Upper lobe of left lung (tissue), 6 donors: ENCODE measurements at places on chromosomes 2 and 18. TPM values are rescaled to one million over a fixed set of nuclear protein-coding genes. Genes with fewer than 3 reads are reported as not detected.

- no peak overlapping the region for H3K4me3 ChIP-seq
- H3K36me3 ChIP-seq = no peaks in the 10 kb centered on the region
- no peak overlapping the region for H3K27ac ChIP-seq
- H3K27me3 ChIP-seq = no peaks in the 10 kb centered on the region
- no peak for DNase-seq
Measured at GRCh38 chr18:77547757-77548156, 298.1 kb downstream of the GALR1 start.

DNA sequence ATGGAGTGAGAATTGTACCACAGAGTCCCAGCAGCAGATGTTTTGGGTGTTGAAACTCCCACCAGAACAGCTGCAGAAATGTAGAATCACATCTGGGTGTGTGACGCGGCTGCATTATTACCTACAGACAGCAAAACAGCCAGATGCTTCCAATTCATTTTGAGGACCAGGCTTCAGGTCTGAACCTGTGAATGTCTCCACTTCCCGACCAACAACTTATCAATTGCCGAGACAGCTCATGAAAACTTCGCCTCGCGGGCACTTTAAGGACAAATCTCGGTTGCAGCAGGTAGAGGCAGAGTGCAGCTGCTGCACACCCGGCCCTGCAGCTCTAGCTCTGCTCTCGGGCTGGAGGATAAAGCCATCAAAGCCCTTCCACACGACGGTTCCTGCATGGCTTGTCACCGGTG lies 202.0 kb downstream of the HRH4 start:
- peaks cover 6% of the 10 kb centered on the region for H3K4me1 ChIP-seq
- no peak overlapping the region for H3K27ac ChIP-seq
- H3K36me3 ChIP-seq = no peaks in the 10 kb centered on the region
- DNase-seq = peak; percentile 8
- H3K4me3 ChIP-seq = no peak overlapping the region
- no peaks in the 10 kb centered on the region for H3K27me3 ChIP-seq

- no peak overlapping the region for H3K27ac ChIP-seq
- peaks cover 22% of the 10 kb centered on the region for H3K4me1 ChIP-seq
- peaks cover 42% of the 10 kb centered on the region for H3K27me3 ChIP-seq
- DNase-seq = peak; percentile 83
Measured at GRCh38 chr2:70888923-70889715, 46.6 kb upstream of the ATP6V1B1 start.

DNA sequence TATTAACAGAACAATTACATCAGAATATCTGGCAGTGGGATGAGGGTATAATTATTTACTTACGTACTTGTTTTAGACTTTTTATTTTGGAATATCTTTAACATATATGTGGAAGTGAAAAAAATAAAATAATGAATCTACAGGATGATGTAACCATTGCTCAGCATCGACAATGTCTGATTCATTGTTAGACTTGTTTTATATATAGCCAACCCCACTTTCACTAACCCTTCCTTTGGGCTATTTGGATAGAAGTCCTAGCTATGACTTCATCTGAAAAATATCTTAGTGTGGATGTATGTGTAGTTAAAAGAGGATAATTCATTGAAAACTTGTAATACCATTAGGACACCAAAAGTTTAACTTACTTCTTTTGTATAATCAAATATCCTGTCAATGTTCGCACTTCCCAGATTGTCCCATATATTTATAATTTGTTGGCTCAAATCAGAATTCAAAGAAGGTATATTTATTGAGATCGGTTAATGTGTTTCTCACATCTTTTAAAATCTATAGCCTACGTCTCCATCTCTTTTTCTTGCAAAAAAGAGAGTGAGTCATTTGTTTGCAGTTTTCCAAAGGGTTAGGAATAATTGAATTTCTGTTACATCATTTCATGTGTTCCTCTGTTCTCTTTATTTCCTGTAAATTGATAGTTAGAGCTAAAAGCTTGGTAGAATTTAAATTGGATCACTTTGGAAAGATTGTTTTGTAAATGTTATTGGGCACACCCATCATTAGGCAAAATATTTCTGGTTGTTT lies 506.1 kb upstream of the FAM98A start:
- no peak overlapping the region for H3K27ac ChIP-seq
- H3K36me3 ChIP-seq = no peaks in the 10 kb centered on the region
- H3K27me3 ChIP-seq = no peaks in the 10 kb centered on the region
- DNase-seq = no peak

- H3K4me3 ChIP-seq = no peak overlapping the region
- H3K27me3 ChIP-seq = no peaks in the 10 kb centered on the region
- DNase-seq = no peak
- H3K4me1 ChIP-seq = peaks cover 4% of the 10 kb centered on the region
Measured at GRCh38 chr2:233012301-233012971, 620 bp downstream of the NGEF start.

DNA sequence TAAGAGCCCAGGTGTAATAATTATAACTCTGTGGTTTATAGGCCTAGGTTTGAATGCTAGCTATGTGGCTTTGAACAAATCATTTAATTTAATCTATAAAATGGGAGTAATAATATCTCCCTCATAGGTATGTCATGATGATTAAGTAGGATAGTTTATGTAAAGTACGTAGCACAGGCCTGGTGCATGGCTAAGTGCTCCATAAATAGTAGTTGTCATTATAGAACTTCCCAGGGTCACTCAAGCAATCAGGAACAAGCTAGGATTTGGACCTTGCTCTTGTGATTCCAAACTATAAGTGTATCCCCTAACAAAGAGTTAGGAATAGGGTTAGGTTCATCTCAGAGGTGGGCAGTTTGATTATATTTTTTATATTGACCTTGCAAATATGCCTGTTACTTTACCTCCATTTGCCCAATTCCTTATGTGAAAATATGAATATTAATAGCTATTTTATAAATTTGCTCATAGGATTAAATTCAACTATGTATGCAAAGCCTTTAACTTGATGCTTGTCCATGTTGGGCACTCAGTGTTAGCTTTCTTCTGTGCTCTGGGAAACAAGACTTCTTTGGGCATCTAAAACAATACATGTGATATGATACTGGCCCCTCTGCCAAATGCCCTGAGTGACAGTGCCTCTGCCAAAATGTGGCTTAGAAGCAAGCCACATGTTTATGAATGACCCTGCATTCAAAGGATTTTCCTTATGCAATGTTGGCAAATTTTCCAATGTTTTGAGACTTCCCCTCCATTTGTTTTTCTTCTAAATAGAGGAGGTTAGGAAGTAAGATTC lies 353.6 kb downstream of the KIAA1328 start:
- DNase-seq = no peak
- no peaks in the 10 kb centered on the region for H3K27me3 ChIP-seq
- H3K4me3 ChIP-seq = no peak overlapping the region
- H3K4me1 ChIP-seq = no peaks in the 10 kb centered on the region
- H3K27ac ChIP-seq = no peak overlapping the region
- H3K36me3 ChIP-seq = no peaks in the 10 kb centered on the region

- H3K27ac ChIP-seq = peak overlapping the region; percentile 93
- DNase-seq = no peak
- H3K36me3 ChIP-seq = peaks cover 45% of the 10 kb centered on the region
- H3K4me1 ChIP-seq = peaks cover 44% of the 10 kb centered on the region
Measured at GRCh38 chr2:112646791-112647689, 1.3 kb downstream of the SLC20A1 start.

DNA sequence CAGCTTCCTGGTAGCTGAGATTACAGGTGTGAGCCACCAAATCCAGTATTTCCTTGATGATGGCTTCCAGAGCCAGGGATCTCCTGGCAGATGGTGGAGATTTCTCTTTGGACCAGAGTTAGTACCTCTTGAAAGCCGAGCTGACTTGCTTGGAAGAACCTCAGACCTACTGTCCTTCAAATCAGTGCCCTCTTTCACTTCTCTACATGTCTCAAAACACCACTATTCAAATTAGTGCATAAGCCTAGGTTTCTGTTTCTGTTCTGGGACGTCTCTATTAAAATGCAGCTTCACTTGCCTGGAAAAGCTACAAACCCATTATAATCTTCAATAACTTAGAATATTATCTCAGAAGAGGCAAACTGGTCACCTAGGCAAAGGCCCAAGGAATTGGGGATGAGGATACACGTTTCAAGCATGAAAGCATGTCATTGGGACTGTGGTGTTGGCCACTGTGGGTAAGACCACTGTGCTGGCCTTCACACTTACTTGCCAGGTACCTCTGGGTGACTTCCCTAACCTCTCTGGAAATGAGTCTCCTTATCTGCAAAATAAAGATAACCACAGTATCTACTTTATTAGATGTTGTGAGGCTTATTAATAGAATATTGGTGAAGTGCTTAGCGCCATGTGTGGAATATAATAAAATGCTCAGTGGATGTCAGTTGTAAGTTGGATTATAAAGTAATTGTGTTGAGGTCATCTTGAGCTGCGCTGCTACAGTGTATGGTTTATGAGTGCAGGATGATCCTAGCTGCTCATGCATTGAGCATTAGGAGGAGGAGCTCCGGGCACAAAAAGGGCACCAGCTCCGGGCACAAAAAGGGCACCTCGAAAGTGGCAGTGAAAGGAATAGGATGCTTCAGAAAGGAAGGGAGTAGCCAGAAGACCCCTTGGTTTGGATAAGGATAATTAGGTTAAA lies 84.5 kb downstream of the DOCK10 start:
- no peak overlapping the region for H3K4me3 ChIP-seq
- DNase-seq = no peak
- no peak overlapping the region for H3K27ac ChIP-seq
- no peaks in the 10 kb centered on the region for H3K36me3 ChIP-seq

- H3K27me3 ChIP-seq = no peaks in the 10 kb centered on the region
- peaks cover 17% of the 10 kb centered on the region for H3K4me1 ChIP-seq
- no peak for DNase-seq
Measured at GRCh38 chr18:7945882-7946281, 378.8 kb downstream of the PTPRM start.

DNA sequence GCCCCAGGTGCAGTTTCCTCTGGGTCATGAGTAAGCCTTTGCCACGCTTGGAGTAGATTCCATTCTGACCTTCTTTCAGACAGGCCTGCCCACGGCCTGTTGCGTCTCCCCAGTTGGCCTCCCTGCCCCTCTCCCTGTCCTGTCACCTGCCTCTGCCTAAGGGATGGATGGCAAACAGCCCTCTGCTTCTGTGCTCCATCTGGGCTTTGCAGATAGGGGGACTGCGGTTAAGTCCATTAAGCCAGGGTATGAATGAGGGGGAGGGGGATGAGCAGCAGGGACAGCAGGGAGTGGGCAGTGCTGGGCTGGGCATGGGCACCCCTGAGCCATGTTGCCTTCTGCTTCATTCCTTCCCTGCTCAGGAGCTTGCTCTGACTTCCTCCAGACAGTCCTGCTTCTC lies 37.6 kb upstream of the B3GNT7 start:
- no peak overlapping the region for H3K27ac ChIP-seq
- H3K36me3 ChIP-seq = no peaks in the 10 kb centered on the region
- no peak for DNase-seq
- no peaks in the 10 kb centered on the region for H3K4me1 ChIP-seq

GRCh38 chr2:86809481-86810121 lies 18.9 kb upstream of the CD8A start:
- no peaks in the 10 kb centered on the region for H3K36me3 ChIP-seq
- no peak for DNase-seq
- peaks cover 6% of the 10 kb centered on the region for H3K27me3 ChIP-seq

DNA sequence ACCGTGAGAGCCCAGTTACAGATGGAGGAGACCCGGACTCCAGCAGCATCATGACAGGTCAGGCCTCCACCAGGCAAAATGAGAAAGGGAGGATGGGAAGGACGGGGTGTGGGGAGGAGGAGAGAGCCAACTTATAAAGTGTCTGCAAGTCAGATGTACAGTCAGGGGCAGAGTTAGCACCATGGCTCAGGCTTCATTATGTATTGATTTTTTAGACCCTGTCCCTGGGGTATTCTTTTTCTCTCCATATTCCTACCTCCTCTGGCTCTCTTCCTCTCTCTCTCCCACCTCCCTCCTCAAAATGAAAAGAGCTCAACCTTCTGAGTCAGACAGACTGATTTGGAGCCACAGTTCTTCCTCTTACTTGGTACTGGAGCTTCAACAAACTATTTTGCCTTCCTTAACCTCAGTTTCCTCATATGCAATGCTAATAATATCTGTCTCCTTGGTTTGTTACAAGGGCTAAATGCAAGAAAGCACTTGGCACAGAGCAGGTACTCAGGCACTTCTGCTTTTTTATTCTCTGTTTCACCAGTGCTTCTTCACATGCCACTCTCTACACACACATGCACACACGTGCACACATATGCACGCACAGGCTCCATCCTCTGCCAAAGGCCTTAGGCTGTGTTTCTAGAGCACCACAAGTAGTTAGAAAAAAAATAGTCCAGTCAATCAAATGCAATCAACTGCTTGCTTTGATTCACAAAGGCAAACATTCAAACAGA lies 92.3 kb upstream of the PKDCC start:
- no peaks in the 10 kb centered on the region for H3K4me1 ChIP-seq
- no peak for DNase-seq
- H3K27ac ChIP-seq = no peak overlapping the region
- H3K4me3 ChIP-seq = no peak overlapping the region
- H3K36me3 ChIP-seq = no peaks in the 10 kb centered on the region
- no peaks in the 10 kb centered on the region for H3K27me3 ChIP-seq

- peak overlapping the region; percentile 71 for H3K27ac ChIP-seq
- no peak for DNase-seq
Measured at GRCh38 chr2:217804791-217805667, 197.8 kb downstream of the TNS1 start.

- H3K4me1 ChIP-seq = no peaks in the 10 kb centered on the region
- DNase-seq = no peak
- peaks cover 89% of the 10 kb centered on the region for H3K36me3 ChIP-seq
Measured at GRCh38 chr2:8797682-8798081, 39.7 kb downstream of the KIDINS220 start.

GRCh38 chr2:15450808-15451207 lies 110.3 kb downstream of the NBAS start:
- no peak for DNase-seq
- no peak overlapping the region for H3K4me3 ChIP-seq
- no peaks in the 10 kb centered on the region for H3K4me1 ChIP-seq
- H3K27me3 ChIP-seq = no peaks in the 10 kb centered on the region

DNA sequence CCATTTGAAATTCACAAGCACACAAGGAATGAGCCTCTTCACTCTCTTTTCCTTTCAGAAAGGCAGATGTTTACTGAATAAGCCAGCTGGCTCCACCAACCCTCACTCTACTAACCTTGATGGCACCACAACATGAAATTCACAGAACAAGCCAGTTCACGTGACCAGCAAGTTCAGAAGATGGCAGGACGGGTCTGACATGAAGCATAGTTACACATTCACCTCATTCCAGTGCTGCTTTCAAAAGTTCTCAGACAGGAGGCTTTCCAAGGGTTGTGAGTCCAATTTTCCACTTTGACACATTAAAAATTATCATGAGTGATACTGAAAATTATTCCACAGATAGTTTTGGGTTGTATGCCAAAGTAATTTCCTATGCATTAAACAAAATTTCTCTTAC lies 74.2 kb upstream of the MBOAT2 start:
- H3K27ac ChIP-seq = no peak overlapping the region
- no peak for DNase-seq
- no peaks in the 10 kb centered on the region for H3K4me1 ChIP-seq

- H3K36me3 ChIP-seq = no peaks in the 10 kb centered on the region
- no peak overlapping the region for H3K4me3 ChIP-seq
- H3K27ac ChIP-seq = no peak overlapping the region
- no peaks in the 10 kb centered on the region for H3K4me1 ChIP-seq
Measured at GRCh38 chr2:78686625-78687153, 338.8 kb upstream of the REG3G start.

Gene TUBB8B
- 1.0 TPM for total RNA-seq

Gene SIX3
- total RNA-seq = not detected

Gene CCBE1
- 14.1 TPM for total RNA-seq

Gene SPR
- 40.4 TPM for total RNA-seq

Gene SNED1
- 39.8 TPM for total RNA-seq

Gene SP140
- 5.1 TPM for total RNA-seq

Gene ITGA4
- 18.2 TPM for total RNA-seq

Gene KCNE4
- 1.3 TPM for total RNA-seq

Gene ALKAL2
- total RNA-seq = 15.5 TPM

Gene SCN3A
- under 0.01 TPM for total RNA-seq
